LHCN-M2 (cell line): ENCODE measurements at places on chromosomes 4 and X. TPM values are rescaled to one million over a fixed set of nuclear protein-coding genes. Genes with fewer than 3 reads are reported as not detected.

GRCh38 chrX:39611468-39611867, 486.3 kb downstream of the BCOR start:
- no peak for DNase-seq

DNA sequence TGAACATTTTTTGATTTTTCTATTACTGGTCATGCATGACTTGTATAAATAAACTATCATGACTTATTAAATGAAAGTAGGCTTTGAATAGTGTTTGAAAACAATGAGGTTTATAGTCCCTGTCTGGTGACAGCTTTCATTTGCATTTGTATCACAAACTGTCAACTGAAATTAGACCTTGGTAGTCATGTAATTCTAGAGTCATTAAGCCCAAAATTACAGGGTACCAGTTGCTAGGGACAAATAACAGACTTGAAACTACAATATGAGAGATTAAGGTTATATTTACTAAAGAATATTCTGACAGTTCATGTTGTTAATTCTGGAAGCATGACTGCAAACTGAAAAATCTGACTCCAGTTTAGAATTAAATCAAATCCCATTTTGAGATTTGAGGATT, 9.2 kb upstream of the VAMP7 start:
- no peak for DNase-seq

DNA sequence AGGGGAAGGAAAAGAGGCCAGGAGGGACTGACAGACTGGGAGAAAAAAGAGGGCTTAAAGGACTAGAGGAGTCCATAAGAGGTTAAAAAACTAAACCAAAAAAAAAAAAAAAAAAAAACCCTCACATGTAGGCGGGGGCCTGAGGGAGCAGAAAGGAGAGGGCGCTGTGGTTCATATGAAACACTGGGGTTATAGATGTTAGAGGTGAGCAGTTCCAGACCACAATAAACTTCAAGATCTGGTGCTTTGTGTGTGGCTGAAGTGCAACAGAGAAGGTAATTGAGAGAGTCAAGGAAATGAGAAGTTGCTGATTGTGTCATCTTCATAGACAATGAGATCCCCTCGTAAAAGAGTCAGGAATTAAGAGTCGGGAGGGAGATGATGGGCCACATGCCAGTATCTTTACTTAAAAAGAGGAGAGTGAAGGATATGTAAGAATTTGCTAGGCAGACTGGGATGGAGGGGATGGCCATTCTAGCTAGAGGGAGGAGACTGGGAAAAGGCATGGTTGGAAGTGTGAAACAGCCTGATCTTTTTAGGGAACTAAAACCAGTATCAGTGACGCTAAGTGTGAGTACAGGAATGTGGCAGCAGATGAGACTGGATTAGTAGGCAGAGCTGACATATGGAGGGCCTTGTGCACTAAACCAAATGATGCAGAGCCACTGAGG, 18.4 kb upstream of the OGT start:
- DNase-seq, result no peak

- peak; percentile 75 for DNase-seq
Measured at GRCh38 chr4:77994194-77994721, 62.9 kb upstream of the FRAS1 start.

DNA sequence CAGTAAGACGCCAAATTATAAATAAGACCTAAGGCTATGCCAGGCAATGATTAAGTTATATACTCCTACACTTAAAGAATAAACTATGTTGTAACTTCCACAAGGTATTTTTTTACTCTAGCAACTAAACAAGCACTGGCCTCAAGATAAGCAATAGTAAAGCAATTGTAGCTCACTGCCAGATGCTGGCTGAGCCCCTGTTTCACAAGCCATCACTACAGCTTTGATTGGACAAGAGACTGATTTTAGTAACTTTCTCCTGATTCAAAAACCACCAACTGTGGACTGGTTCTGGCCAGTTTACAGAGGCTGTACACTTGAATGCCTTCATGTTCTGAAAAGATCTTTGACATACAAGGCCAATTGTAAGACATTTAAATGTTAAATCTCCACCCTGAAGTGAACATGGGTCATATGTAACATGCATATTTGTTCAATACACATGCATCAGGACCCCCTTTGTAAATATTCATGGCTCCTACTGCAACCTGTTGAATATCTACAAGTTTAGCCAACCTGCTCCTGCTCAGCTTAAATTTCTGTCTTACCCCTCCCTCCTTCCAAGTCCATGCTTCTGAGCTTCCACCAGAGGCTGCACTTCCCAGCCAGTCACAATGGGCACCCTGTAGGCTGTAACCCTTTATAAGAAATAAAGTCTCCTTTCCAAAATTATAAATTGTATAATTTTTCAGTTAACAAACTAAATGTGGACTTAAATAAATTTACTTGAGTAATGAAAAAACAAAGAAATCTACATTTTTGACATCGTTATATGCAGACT, 423.6 kb downstream of the ANKRD50 start:
- no peak for DNase-seq

DNA sequence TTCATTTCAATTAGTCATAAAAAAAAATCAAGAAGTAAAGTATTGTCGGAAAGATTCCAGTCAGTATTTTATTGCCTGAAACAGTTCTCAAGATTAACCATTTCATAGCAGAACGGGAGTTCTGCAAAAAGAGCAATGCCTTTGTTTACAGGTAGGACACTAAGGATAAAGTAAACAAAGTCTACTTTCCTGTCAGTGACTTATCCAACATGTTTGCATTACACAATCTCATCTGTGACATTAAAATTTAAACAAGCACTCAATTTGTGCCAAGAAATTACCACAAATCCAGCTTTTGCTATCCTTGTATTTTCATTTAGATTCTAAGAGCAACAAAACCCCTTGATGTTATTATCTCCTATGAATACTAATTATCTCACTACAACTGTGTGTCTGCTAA, 306.5 kb upstream of the LDB2 start:
- DNase-seq, result no peak

DNA sequence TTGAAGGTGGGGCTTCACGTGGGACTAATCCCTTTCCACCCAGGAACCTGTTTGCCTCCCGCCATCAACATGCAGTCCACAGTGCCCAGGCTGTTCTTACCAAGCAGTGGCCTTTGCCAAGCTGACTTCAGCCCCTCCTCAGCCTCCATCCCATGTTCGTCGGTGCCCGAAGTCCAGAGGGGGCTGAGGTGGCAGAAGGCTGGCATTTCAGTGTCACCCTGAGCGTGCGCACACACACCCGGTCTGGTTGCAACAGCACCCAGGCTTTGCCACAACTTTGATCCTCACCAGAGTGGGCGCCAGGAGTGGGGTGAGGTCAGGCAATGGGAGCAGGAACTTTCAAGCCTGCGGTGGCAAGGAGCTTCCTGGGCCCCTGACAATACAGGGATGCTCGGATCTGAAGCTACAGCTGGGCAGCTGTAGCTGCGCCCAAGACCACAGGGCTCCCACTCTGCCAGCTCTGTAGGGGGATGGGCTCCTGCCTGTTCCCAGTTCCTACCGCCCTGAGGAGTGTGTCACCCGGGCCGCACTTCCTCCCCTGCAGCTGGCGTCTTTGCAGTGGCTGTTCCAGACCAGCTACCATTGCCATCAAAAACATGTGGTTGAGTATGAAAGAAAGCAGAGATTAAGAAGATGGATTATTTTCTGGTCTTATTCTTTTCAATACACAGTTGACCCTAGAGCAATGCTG, 428.0 kb downstream of the EPHA5 start:
- no peak for DNase-seq

- DNase-seq, result no peak
Measured at GRCh38 chrX:112816908-112817307, 23.7 kb downstream of the AMOT start.

GRCh38 chr4:67030636-67031035, 514.7 kb downstream of the CENPC start:
- DNase-seq, result no peak

GRCh38 chr4:140296335-140297220, 76.9 kb upstream of the SCOC start:
- DNase-seq, result peak; percentile 94

GRCh38 chrX:7059859-7060258, 87.7 kb upstream of the STS start:
- DNase-seq, result no peak

DNA sequence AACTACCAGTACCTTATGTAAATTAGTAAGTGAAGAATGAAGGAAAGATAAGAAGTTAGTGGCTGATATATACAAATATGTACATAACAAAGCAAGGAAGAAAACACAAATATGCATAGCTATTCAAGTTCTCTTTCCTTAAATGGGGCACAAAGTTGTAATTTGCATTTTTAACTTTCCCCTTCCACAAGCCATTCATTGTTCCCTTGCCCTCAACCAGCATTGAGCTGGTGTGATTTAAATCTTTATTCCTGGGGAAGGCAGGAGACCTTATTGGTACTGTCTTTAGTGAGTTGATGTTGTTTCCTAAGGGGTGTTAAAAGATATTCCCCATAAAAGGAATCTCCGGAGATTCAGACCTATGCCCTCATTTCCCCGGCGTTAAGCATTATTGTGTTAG, 735.3 kb downstream of the PCDH18 start:
- no peak for DNase-seq

DNA sequence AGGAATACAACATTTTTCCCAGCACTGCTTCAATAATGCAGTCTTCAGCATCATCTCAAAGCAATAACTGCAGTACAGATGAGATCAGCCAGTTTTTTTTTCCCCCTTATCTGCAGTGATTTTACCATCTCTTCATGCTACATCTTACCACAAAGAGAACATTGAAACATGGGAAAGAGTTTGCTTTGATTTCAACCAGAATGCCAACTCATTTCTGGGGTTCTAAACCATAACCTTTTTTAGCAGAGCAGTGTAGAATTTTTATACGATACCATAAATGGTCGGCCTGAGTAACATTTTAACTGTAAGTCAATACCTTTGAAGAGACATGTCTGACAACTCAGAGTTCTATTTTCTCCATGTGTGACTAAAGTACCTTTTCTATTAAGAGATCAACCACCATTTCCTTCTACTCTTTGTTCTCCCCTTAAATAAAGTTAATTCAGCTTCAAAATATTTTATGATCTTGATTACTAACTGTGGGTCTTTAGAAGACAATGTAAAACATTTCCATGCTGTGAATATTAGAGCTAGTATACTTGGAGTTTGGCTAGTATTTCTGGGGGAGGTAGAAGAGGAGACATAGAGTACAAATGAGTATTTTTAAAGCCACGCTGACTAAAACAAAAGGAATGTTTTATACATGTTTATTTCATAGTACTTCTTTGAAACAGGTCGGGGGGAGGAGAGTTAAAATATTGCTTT, 69.1 kb downstream of the TET2 start:
- peak; percentile 46 for DNase-seq

DNA sequence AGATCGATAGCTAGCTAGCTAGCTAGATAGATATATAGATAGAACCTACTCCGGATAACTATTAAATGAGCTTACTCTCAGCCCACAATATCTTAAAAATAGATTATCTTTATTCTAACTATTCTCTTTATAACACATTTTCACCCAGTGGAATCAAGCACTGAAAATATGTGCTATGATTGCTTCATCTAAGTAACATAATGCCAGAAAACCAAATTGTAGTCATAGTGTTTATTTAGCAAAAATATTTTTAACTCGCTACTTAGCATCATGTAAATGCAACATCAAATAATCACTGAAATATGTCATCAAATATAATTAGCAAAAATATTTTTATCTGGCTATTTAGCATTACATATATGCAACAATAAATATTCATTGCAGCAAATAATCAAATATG, 1.5 kb downstream of the TMEM156 start:
- no peak for DNase-seq

GRCh38 chrX:112746812-112747595, 67.3 kb upstream of the LHFPL1 start:
- DNase-seq, result no peak

The MAPK10 gene
- total RNA-seq, result 4.3 and 4.4 TPM in 2 replicates

The FRMD7 gene
- total RNA-seq, result not detected in 2 replicates

The TRPC3 gene
- 0.45 and 0.52 TPM in 2 replicates for total RNA-seq
